ENCODE measurements at places on chromosomes 1 and 21. TPM values are rescaled to one million over a fixed set of nuclear protein-coding genes. Genes with fewer than 3 reads are reported as not detected.

DNA sequence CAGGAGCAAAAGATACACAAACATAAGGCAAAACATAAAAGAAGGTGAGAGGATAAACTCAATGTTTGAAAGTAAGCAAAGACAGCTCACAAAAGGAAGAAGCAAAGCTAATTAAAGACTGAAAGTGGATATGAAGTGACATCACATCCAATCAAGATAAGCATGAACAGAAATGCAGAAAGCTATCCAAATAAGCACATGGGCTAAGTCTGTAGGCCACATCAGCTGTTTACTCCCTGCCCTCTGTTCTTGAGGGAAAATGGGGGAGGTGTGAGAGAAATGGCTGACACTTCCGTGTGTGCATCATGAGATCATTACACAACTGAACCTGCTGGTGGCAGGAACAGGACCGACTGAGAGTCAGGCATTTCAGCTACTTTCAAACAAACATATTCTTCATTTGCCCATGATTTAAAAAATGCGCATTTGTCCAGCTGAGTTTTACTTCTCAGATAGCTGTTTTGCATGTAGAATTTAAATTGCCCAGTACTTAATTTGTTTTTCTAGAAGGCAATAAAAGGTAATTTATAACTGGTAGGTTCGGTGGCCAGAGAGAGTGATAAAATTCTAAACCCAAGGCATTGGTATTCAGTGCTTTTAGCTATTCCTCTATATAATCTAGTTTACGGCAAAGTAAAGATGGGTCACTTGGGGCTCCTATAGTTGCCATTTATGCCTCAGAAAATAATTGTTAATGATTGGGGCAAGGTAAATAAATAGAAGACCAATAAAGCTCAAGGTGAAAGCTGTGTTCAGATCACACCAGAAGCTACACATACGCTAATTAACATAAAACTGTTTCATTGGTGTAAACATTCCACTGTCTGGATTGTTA lies 27.2 kb upstream of the MAN1A2 start:
- no peaks in the 10 kb centered on the region for H3K27me3 ChIP-seq
- peaks cover 5% of the 10 kb centered on the region for H3K4me1 ChIP-seq
- no peaks in the 10 kb centered on the region for H3K36me3 ChIP-seq
- H3K4me3 ChIP-seq: no peak overlapping the region
- H3K27ac ChIP-seq: peak overlapping the region; percentile 20

DNA sequence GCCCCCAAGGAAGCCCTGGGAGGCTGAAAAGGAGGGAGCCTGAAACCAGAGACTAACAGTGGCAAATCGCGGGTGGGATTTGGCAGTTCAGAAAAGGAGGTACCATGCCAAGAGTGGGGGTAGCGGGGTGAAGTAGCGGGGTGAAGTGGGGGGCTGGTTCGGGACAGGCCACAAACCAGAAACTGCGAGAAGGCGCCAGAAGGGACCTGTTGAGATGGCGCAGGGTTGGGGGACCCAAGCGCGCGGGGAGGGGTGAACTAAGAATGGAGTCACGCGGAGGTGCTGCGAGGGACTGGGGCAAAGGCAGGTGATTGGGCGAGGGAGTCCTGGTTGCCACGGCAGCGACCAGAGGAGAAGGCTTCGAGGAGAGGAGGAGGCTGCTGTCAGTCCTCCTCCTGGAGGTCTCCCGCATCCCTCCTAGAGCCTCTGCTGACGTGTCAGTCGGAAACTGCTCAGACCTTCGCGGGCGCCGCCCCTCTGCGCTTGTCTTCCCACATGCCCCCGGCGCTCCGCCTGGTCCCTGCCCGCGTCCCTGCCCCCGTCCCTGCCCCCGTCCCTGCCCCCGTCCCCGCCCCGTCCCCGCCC lies 438 bp upstream of the MIA3 start:
- no peaks in the 10 kb centered on the region for H3K36me3 ChIP-seq
- no peaks in the 10 kb centered on the region for H3K27me3 ChIP-seq
- peak overlapping the region; percentile 56 for H3K27ac ChIP-seq
- DNase-seq: peak; percentile 97
- H3K4me1 ChIP-seq: no peaks in the 10 kb centered on the region
- peak overlapping the region; percentile 48 for H3K4me3 ChIP-seq

- H3K4me1 ChIP-seq: peaks cover 9% of the 10 kb centered on the region
- H3K27ac ChIP-seq: no peak within 1 kb of the TSS
- no peaks in the 10 kb centered on the region for H3K27me3 ChIP-seq
- no peak within 1 kb of the TSS for H3K4me3 ChIP-seq
- DNase-seq: no peak
These were observed at the start of gene TSPAN1 for GRCh38 chr1:46174448-46175231. TSS of gene TSPAN1 (plus strand) at chr1:46175087. CDS start at chr1:46181108, 6,021 bp downstream.

DNA sequence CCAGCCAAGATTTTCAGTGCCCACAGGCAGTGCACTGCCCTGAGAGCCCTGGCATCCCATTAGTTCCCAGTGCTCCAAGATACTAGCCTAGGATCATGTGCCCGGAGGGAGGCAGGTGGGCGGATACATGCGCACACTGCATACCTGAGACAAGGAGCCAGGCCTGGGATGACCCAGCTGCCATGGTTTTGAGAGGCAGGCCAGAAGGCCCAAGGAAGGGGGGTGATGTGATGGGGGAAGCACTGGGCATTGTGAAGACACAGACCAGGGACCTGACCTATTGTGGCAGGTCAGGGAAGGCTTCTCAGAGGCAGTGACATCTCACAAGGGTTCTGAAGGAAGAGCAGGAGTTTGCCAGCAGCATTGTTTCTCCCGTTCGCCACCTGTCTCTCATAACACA lies 3.6 kb downstream of the ZC3H12A start:
- peaks cover 33% of the 10 kb centered on the region for H3K4me1 ChIP-seq
- H3K4me3 ChIP-seq: peak overlapping the region; percentile 76
- peak; percentile 55 for DNase-seq
- H3K27ac ChIP-seq: peak overlapping the region; percentile 96
- no peaks in the 10 kb centered on the region for H3K27me3 ChIP-seq

GRCh38 chr1:70168283-70168682 lies 37.1 kb downstream of the LRRC40 start:
- H3K27me3 ChIP-seq: no peaks in the 10 kb centered on the region
- DNase-seq: no peak

- DNase-seq: no peak
- H3K27me3 ChIP-seq: no peaks in the 10 kb centered on the region
- no peaks in the 10 kb centered on the region for H3K36me3 ChIP-seq
- H3K27ac ChIP-seq: peak overlapping the region; percentile 68
These were observed 626 bp downstream of the DYRK3 start for GRCh38 chr1:206635978-206636345.

DNA sequence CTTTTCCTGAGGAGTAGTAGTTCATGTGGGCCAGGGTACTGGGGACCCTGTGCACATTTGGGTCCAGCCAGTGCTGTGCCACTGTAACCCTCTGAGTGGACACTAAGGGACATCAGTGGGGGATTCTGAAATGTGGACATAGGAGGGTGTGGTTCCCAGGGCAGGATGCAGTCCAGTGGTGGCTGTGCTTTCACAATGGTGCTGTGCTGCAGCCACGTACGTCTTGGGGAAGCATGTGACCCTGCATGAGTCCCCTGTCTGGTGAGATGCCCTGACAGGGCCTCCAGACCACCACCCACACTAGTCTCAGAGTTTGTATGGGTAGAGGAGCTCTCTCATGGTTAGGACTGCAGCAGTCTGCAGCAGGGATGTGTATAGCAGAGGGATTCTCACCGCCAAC lies 37.8 kb upstream of the WNT2B start:
- no peak overlapping the region for H3K4me3 ChIP-seq
- H3K27me3 ChIP-seq: no peaks in the 10 kb centered on the region
- no peaks in the 10 kb centered on the region for H3K4me1 ChIP-seq
- H3K27ac ChIP-seq: no peak overlapping the region
- no peak for DNase-seq

DNA sequence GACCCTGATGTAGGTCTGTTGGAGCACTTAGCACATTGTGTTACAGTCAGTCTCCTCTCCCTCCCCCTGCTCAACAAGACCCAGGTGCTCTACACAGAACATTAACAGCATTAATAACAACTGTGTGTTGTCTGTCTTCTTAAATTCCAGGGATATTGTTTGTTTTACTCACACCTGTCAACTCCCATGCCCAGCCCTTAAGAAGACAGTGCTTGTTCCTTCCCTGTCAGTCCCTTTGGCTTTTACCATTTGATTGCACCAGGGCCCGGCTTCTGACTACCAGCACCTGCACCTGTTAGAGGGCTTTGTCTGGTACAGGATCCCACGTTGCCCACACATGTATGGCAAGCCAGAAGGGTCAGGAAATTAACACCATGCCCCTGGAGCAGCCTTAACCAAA lies 11.7 kb downstream of the RIMKLA start:
- no peak overlapping the region for H3K27ac ChIP-seq
- H3K36me3 ChIP-seq: no peaks in the 10 kb centered on the region
- H3K4me3 ChIP-seq: no peak overlapping the region
- no peaks in the 10 kb centered on the region for H3K27me3 ChIP-seq

DNA sequence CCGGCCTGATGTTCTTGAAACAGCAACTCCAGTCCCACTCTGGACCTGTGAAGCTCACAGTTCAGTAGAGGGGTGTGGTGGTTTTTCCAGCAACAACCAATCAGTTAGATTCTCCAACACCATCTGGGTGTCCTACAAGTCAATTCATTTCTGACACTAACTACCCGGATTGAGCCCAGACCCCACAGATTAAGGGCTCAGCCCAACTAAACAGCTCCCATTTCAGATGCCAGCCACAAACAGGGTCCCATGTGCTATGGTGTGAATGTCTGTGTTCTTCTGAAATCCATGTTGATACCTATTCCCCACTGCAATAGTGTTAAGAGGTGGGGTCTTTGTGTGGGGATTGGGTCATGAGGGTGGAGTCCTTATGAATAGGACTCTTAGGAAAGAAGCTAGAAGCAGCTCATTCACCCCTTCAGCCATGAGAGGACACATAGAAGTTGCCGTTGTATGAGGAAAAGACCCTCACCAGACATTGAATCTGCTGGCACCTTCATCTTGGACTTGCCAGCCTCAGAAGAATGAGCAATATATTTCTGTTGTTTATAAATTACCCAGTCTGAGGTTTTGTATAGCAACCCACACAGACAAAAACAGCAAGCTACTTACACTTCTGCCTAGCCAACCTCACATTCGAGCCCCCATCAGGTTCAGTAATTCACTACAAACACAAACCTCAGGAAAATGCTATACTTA lies 53.6 kb downstream of the IRF2BP2 start:
- H3K27me3 ChIP-seq: no peaks in the 10 kb centered on the region
- no peak overlapping the region for H3K27ac ChIP-seq
- no peak for DNase-seq
- no peaks in the 10 kb centered on the region for H3K4me1 ChIP-seq
- no peak overlapping the region for H3K4me3 ChIP-seq
- H3K36me3 ChIP-seq: no peaks in the 10 kb centered on the region

DNA sequence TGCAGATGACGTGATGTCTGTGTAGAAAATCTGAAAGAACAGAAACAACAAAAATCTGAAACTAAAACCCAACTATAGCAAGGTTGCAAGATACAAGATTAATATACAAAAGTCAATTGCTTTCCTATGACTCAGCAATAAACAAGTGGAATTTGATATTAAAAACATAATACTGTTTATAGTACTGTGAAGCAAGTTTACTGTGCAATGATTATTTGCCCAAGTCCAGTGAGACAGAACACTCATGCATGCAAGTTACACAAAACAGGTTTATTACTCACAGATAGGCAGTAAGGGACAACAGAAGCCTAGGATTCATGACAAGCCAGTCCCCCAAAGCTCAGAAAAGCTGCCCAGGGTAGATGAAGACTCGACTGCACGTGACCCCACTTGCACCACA lies 62.4 kb upstream of the RAB4A start:
- H3K27me3 ChIP-seq: no peaks in the 10 kb centered on the region
- no peak overlapping the region for H3K27ac ChIP-seq
- DNase-seq: no peak
- no peak overlapping the region for H3K4me3 ChIP-seq
- no peaks in the 10 kb centered on the region for H3K36me3 ChIP-seq

- no peak overlapping the region for H3K27ac ChIP-seq
- H3K4me1 ChIP-seq: peaks cover 5% of the 10 kb centered on the region
- H3K4me3 ChIP-seq: no peak overlapping the region
- no peaks in the 10 kb centered on the region for H3K27me3 ChIP-seq
- DNase-seq: no peak
These were observed 3.4 kb upstream of the PLEKHM2 start for GRCh38 chr1:15680561-15681348.

DNA sequence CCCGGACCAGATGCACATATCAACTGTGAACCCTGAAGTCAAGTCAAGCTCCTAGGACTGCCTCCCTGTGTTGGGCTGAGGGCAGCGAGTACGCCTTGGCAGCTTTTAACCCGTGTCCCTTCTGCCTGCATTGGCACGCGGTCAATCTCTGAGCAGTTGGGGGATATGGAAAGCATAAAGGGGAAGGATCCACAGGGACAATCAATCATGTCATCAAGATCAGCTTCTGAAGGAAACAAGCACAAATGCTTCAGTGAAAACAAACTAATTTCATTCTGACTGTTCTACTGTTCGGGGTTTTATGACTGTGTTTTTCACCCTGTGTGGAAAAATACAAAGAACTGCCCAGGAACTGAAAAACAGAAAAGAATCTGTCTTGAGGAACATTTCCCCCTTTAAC lies 106.2 kb downstream of the RUNX1 start:
- H3K27me3 ChIP-seq: no peaks in the 10 kb centered on the region
- no peak for DNase-seq
- H3K36me3 ChIP-seq: no peaks in the 10 kb centered on the region
- no peak overlapping the region for H3K27ac ChIP-seq
- no peaks in the 10 kb centered on the region for H3K4me1 ChIP-seq

DNA sequence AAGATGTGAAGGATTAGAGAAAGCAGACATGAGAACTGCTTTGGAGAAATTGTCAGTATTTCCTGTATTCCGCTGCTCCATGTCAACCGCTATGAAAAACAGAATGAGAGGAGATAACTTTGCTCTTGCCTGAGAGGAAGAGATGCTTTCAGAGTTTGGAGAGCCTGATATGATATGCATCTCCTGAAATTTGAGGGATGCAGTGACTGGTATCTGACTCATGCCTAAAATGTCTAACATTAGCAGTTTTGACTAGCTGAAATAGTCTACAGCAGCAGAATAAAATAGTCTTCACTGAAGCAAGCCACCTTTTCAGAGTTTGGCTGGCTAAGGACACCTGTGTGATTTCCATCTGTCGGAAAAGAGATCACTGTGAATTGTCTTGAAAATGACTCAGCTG lies 165.8 kb upstream of the LRRC7 start:
- no peak overlapping the region for H3K4me3 ChIP-seq
- H3K4me1 ChIP-seq: no peaks in the 10 kb centered on the region
- H3K27ac ChIP-seq: no peak overlapping the region
- DNase-seq: no peak
- H3K27me3 ChIP-seq: no peaks in the 10 kb centered on the region

- peaks cover 60% of the 10 kb centered on the region for H3K4me1 ChIP-seq
- no peaks in the 10 kb centered on the region for H3K27me3 ChIP-seq
- DNase-seq: no peak
- peaks cover 12% of the 10 kb centered on the region for H3K36me3 ChIP-seq
- no peak overlapping the region for H3K4me3 ChIP-seq
- H3K27ac ChIP-seq: peak overlapping the region; percentile 87
These were observed 6.4 kb downstream of the C1orf116 start for GRCh38 chr1:207026104-207026534.

F5 gene
- 9.0 TPM for total RNA-seq

C1orf21 gene
- total RNA-seq: 5.6 TPM

KLHDC9 gene
- total RNA-seq: 3.2 TPM

F13B gene
- total RNA-seq: not detected

DUSP12 gene
- 7.6 TPM for total RNA-seq

ZNF593OS gene
- not detected for total RNA-seq

LMOD1 gene
- 1.2 TPM for total RNA-seq

NBPF6 gene
- total RNA-seq: not detected

All from pancreas (tissue), 10 donors.